Nephron progenitor cell (in vitro differentiated cells): ENCODE measurements at places on chromosomes 7 and 10.

GRCh38 chr10:14474656-14475055, 143.9 kb upstream of the FRMD4A start:
- DNase-seq = no peak

GRCh38 chr10:132395704-132396493, 1.1 kb upstream of the PWWP2B start:
- DNase-seq = peak; percentile 84

DNA sequence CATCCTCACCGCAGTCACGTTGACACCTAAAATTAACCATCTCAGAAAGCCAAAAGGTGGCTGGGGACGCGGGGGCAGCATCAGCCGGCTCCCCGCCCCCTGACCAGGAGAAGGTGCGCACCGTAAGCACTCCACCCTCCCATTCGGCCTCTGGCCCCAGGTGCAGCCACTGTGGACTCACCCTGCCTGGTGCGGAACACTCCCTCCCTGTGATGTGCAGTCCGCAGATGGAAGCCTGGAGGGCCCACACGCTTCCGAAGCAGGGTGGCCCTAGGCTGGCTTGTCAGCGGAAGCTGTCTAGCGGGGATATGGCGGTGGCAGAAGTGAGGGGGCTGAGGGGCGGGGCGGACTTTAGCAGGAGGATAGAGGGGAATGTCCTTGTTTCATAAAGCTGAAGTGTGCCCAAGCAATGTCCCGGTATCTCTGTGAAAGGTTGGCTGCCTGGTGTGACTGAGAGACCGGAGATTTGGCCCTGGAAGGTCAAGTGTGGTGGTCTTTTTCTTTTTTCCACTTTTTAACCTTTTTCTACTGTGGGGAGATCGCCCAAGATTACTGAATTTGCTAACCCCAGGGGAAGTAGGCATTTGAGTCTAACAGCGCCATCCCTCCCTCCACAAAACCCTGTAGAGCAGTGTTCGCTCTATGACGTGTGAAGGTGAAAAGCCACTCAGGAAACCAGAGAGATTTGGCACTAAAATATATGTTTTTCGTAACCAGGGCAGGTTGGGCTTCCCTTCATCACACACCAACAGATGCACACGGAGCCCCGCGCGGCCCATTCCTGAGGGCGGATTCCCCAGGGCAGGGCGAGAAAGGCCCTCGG, 74.7 kb downstream of the CXCL12 start:
- no peak for DNase-seq

DNA sequence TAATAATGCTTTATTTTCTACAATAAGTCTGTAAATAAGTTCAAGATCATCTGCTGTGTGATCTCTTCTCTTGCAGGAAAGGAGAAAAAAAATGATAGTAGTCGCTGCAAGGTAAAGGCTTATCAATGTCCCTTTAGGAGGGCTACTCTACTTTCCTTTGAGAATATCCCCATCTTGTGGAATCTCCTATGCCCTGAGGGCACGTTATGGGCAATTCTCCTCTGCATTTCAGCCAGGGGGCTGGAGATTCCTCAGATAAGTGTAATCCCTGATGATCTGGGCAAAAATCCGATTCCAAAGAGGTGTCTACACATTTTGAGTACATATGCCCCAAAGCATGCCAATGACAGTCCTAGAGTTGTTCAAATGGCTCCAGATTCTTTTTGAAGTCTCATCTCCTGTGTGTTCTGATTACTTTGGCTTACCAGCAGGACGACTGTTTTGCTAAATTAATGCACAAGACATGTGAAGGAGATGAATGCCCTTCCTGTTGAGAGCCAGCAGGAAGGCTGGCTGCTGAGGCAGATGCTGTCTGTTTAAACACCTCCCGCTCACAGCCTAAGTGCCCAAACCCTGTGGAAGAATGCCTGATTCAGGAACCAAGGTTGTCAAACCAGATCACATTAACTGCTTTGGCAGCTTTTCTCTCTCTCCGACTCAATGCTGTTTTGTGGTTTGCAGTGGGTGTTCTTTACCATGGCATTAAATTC, 171.2 kb upstream of the COL1A2 start:
- peak; percentile 13 for DNase-seq

DNA sequence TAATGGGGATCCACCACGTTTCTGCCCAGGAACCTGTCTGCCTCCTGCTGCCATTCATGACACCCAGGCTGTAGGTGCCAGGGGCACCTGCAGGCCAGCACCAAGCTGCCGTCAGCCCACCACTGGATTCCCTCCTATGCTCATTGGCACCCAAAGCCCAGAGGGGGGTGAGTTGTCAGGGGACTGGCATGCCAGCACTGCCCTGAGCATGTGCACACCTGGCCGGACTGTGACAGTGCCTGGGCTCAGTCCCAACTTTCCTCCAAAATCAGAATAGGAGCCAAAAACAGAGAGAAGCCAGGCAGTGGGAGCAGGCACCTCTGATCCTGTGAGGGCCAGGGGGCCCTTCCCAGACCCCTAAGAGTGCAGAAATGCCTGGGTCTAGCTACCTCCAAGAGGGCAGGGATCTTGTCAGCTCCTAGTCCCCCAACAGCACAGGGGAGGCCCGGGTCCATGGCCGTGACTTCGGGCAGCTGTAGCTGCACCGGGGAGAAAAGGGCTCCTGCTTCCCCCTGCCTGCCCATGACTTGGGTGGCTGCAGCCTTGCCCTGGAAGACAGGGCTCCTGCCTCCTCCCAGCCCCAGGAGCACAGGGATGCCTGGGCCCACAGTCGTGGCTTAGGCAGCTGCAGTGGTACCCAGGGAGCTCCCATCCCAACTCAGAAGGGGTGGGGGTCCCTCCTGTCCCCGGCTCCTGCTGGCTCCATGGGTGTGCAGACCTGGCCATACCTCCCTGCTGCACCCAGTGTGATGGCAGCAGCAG, 249.8 kb upstream of the DKK1 start:
- DNase-seq = no peak

DNA sequence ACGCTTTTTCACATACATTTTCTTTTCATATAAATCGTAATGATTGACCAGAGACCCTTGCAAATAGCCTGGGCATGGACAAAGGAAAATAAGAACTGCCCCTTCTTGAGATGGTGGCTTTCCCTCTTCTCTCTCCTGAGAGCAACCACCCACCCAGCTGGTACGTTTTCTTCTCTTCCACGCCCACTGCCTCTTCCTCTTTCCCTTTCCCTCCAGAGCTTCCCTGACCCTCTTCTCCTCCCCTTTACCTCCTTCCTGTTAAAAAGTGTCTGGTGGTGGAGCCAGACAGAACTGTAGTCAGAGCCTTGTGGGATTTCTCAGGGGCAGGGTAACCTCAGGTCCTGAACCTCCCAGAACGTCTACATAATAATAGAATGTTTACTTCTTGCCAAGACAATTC, 23.2 kb downstream of the GPR141 start:
- DNase-seq = no peak

DNA sequence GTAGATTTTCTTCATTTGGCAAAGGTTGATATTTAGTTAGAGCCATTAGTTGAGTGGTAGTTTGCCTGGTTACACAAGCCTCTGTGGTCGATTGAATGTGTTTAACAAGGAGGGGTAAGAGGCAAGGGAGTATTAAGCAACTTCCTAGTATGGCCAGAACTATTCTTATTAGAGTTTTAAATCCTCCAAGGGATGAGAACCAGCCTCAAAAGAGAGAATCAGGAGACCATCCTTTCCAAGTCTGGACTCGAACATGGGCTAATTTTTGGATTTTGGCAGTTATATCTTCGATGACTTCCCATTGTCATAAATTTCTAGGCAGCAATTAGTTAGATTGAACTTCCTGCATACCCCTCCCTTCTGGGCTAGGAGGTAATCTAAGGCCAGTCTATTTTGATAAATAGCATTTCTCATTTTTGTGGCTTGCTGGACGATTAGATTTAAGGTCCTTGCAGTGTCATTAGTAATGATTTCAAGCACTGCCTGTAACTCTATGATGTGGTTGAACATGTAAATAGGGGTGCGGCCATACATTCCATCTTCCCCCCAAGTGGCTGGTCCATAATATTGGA, 219.5 kb upstream of the KCND2 start:
- DNase-seq = no peak

DNA sequence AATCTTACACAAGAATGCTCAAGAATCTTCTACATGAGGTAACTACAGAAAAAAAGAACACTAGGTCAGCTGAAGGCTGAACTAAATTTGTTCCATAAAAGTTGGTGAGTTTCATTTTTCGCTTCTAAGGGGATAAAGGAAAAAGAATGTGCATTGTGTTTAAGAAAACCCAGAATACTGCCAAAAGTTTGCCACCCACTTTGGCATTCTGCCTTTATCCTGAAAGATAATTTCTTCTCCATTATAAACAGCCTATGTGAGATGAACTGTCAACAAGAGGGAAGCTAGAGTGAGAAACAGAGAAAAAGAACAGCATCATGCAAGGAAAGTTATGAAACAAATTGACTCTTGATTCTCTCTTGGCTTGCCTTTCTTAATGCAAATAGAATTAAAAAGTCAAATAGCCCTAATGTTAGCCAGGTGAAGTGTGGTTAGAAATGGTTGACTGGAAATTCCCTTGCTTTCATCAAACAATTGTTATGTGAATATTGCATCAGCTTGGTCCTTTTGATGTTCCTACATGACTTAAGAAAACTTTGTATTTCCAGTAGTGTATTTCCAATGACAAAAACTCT, 25.8 kb downstream of the STEAP1 start:
- DNase-seq = no peak
